ENCODE measurements at places on chromosomes 6 and 20. TPM values are rescaled to one million over a fixed set of nuclear protein-coding genes. Genes with fewer than 3 reads are reported as not detected.

FGD2 gene
- total RNA-seq = 4.7 TPM

DCDC2 gene
- not detected for total RNA-seq

HLA-DMB gene
- 20.0 TPM for total RNA-seq

SYTL3 gene
- 135 TPM for total RNA-seq

C6orf15 gene
- not detected for total RNA-seq

UBE2C gene
- 184 TPM for total RNA-seq

SLC22A2 gene
- not detected for total RNA-seq

FAM135A gene
- total RNA-seq = 10.0 TPM

TCP11 gene
- total RNA-seq = not detected

CLPSL1 gene
- not detected for total RNA-seq

Data from activated CD4-positive, alpha-beta memory T cell treated with anti-CD3 and anti-CD28 coated beads, Interleukin-2, amount 10 ng/mL, durations not matched to agents 7 days and 5 days (primary cell).